ENCODE measurements at places on chromosomes 7 and 10.

DNA sequence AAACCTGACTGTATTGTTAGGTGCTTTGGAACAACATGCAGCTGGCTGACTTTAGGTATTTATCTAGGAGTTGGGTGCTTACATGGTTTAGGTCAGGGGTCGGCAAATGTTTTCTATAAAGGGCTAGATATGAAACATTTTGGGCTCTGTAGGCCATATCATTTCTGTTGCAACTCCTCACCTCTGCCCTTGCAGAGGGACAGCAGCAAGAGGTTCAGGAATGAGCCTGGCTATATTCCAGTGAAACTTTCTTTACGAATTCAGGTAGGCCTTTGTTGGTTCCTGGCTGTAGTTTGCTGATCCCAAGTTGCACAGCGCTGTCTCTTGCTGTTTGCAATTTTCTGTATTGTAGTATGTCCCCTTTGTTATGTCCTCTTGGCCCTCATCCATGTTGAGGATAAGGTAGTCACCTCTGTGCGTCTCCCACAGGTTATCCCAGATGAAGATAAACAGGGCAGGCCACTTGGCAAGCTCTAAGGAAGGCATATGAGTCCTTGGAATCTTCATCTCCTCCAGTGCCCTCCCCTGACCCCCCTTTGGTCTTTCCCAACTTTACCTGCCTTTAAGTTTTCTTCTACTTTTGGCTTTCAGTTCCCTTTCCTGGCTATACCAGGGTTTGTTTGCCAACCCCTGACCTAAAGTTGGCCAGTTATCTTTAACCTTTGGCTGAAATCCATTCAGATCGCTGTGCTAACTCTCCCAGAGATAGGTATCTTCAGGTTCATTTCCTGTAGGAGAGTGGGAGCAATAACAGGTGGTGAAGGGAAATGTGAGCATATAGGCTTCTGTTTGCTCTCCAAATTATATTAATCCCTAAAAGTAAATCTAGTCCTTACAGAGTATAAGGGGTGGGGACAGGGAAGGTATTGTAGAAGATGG, 36.1 kb downstream of the SGPL1 start:
- no peak for DNase-seq

GRCh38 chr10:43077421-43078171, 727 bp downstream of the RET start:
- DNase-seq: no peak

GRCh38 chr10:79933961-79934360, 14.9 kb downstream of the SFTPD start:
- DNase-seq: no peak

- no peak for DNase-seq
Observed at GRCh38 chr10:24465891-24466818, 257.2 kb downstream of the KIAA1217 start.

GRCh38 chr10:123202506-123202905, 48.3 kb downstream of the BUB3 start:
- no peak for DNase-seq

- DNase-seq: no peak
Observed at GRCh38 chr10:109430043-109430760, 493.1 kb downstream of the XPNPEP1 start.

GRCh38 chr7:131011432-131011742, 277.4 kb upstream of the KLF14 start:
- DNase-seq: no peak

DNA sequence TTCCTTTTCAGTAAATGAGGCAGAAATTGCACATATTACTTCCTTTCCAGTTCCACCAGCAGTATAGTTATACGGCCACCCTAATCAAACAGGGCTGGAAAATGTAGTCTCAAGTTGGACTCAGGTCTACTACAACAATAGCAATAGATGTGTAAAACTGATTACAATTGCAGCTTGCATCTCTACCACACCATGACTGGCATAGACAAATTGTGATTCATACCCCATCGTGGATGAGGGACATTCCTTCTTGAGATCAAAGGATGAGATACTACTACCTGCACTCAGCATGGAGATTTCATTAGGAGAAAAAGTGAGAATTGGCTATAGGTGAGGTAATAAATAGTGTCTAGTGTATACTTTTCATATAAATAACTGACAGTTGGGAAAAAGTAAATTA, 1220.8 kb downstream of the TYW1 start:
- DNase-seq: no peak

GRCh38 chr7:1236831-1237701, 4.4 kb downstream of the UNCX start:
- DNase-seq: no peak

GRCh38 chr10:17001297-17001744, 128.3 kb downstream of the CUBN start:
- DNase-seq: no peak

GRCh38 chr10:17506390-17506789, 52.0 kb upstream of the ST8SIA6 start:
- DNase-seq: no peak

DNA sequence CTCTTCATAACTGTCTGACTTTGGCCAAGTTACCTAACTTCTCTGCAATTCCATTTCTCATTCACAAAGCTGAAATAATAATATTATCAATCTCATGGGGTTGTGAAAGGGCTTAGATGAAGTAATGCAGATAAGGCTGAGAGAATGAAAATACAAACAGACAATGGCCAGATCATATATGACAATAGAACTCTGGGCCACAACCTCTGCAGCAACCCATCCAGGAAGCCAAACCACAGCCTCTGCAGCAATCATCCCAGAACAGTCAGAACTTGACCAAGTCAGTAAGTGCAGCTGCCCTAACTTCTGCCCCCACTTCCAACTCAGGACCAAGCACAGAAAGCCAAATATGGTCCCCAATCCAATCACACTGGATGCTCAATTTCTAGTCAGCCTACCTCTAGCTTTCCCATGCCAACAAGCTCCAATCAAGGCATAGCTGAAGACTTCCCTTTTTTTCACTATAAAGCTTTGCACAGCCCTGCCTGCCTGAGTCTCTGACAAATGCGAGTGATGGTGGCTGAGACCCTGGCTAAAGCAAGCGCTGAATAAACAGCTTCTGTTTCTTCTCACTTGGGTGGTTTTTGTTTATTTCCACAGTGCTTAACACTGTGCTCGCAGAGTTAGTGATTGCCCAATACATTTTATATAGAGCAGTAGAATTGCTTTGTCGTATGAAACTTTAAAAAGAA, 34.8 kb upstream of the TNPO3 start:
- DNase-seq: no peak

- DNase-seq: no peak
Observed at GRCh38 chr10:121418126-121418777, 180.0 kb downstream of the FGFR2 start.

- no peak for DNase-seq
Observed at GRCh38 chr10:416091-416515, 273.4 kb downstream of the DIP2C start.

DNA sequence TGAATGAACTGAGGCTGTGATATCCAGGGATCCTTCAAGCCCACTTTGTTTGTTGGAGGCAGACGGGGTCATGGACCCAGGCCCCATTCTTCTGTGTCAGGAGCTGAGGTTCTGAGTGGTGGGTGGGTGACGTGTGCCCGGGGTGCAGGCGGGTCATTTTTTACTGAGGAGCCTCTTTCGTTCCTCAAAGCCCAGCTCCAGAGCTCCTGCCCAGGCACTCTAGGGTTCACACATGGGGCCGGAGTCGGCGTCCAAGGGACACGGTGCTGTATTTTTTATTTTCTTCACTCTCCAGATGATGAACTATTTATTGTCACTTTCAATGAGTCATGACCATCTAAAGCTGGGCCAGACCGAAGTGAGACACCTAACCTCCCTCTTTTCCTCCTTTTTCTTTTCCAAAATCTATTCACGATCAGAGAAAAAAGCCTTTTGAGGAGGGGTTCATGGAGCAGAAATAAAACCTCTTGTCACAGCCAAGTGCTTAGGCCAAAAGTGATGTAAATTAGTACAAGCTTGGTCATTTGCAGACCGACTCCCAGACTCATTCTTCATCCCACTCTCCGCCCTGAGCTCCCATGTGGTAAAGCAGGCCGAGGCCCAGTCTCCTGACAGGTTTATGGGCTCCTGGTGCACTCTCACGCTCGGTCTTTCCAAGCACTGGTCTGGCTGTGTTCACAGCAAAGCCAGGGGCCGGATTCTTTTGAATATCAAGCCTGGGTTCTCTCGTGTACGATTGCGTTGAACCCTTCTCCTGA, 41.4 kb upstream of the PITRM1 start:
- DNase-seq: no peak

GRCh38 chr7:55147101-55147500, 128.3 kb downstream of the EGFR start:
- DNase-seq: no peak

DNA sequence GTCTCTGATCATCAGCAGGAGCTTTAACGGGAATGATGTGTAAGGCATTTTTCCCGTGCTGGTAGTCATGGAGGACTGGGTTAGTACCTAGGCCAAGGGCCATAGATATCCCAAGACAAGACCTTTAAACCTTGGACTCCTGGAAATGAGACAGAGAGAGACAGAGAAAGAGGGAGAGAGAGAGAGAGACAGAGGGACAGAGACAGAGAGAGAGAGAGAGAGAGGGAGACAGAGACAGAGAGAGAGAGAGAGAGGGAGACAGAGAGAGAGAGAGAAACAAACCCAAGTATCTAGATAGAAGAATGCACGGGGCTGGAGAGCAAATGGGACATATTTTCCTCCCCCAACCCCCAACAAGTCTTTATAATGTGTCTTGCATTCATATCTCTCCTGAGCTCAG, 22.3 kb downstream of the ZC3HAV1 start:
- no peak for DNase-seq

DNA sequence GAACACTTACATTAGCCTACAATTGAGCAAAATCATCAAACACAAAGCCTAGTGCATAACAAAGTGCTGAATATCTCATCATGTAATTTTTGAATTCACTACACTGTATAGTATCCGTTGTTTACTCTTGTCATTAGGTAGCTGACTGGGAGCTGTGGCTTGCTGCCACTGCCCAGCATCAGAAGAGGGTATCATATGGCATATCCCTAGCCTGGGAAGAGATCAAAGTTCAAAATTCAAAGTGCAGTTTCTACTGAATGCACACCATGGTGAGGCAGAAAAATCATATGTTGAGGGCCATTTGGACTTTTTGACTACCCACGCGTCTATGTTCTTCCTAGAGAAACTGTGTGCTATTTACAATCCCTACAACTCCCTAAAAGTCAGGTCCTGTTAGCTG, 7.5 kb upstream of the ZC3HAV1 start:
- DNase-seq: no peak

DNA sequence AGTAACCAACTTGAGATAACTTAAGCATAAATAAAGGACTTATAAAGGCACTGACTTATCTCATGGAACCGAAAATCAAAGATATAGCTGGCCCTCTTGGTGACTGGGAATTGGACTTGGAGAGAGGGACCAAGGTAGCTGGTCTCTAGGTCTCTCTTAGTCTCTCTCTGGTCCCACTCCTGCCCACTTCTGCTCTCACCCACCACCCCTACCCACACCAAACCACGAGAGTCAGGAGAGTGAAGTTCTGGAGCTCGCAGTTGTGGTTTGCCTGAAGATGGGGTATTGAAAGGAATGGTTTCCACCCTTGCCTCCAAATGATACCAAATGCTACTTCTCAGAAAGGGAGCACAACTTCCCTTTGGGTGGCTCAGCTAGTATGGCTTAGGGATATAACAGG, 216.3 kb downstream of the LRMDA start:
- no peak for DNase-seq

DNA sequence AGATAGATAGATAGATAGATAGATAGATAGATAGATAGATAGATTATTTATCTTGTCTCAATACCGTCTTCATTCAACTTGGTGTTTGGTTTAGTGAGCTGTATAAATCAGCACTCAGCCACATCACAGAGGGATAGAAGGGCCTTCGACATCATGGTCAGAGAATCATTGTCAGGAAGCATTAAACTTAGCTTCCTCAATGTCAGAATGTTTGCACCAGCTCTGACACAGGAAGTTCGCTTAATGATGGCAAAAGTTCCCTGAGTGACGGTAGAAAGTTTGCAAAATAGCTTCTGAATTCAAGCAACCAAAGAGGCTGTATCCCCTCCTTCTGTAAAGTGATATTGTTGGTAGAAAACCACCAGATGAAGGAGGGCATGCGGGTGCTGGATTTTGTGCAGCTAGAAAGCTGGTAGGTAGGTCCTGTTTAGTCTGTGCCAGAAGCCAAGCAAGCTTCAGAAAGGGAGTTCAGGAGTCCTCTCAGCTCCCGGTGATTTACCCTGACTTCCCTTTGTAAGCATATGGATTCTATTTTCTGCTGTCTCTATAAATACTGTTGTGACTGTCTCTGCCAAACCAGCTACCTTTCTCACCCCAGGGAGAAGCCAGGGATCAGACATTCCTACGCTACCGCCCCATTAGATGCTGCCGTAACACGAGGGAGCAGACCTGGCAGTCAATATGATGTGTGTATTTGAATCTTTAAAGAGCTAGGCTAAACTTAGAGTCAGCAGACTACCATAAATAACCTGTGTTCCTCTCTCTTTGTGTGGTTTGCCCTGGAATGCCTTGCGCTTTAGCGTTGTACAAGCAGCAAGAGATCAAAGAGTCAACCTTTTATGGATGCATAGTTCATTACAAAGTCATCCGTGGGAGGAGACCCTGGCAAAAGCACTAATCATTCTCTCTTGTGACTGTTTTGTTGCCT, 200.5 kb upstream of the KIAA1217 start:
- no peak for DNase-seq
